T-cell (primary cell): ENCODE measurements at places on chromosomes 4 and X.

DNA sequence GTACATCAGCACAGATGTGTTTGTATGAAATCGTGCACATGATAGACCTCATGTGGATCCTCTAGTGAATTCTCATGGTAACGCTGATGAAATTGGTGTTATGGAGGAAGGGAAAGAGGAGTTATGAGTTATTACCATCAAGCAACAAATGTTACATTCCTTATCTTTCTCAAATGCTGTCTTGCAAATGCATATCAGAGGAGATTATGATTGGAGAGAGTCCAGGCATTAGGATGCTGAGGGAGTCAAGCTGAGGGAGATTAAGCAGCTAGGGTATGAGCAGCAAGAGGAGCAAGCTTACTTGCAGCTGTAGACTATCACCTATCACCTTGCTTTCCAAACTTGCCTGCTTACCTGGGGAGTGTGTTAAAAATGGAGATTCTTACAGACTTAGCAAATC, 36.8 kb upstream of the SFRP2 start:
- DNase-seq: no peak

DNA sequence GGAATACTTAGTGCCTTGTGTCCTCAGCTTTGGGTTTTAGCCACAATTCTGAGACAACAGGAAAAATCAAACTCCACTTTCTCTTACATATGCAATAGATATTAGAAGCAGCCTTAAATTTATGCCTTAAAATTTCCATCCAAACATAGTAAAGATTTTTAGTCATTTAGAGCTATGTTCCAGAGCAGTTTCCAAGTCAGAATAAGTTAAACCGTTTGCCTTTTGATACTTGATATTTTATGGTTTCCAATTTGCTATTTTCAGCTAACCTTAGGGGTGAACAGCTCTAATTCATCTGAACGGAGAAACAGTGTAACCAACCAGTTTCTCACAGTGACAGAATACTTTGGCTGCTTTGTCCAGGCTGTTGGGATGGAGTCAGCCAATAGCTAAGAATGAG, 125.8 kb upstream of the RXFP1 start:
- no peak for DNase-seq

DNA sequence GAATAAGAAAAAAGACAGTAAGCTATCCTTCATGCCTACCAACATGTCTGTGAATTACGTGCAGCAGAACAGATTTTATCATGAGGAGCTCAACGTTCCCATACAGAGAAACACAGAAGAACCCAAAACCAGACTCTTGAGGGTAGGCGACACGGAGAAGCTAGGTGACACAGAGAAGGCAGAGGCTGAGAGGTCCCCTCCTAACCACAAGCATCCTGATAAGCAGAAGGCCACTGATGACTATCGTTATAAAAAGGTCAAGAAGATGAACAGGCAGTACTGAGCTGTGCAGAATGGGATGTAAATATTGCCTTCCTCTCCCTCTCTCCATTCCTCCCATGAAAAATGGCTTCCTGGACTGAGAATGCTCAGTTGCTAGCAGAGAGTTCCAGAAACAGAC, 350.2 kb upstream of the BOD1L1 start:
- no peak for DNase-seq

DNA sequence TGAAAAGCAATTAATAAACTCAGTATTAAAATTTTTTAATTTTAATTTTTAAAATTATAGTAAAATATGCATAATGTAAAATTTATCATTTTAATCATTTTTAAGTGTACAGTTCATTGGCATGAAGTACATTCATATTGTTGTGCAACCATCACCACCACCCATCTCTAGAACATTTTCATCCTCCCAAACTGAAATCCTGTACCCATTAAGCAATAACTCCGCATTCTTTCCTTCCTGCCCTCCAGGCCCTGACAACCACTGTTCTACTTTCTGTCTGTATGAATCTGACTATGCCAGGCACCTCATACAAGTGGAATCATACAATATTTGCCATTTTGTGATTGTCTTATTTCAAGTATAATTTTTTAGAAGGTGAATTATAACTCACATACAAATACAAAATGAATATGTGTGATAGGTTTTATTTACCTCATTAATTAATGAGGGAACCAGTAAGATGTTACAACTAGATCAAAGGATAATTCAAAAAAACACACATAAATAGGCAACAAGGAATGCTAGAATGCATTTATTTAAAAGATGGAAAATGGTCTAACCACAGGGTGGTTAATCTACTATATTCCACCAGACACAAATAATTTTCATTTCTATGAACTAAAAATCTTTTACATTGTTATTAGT, 13.1 kb upstream of the AFF1 start:
- DNase-seq: no peak

DNA sequence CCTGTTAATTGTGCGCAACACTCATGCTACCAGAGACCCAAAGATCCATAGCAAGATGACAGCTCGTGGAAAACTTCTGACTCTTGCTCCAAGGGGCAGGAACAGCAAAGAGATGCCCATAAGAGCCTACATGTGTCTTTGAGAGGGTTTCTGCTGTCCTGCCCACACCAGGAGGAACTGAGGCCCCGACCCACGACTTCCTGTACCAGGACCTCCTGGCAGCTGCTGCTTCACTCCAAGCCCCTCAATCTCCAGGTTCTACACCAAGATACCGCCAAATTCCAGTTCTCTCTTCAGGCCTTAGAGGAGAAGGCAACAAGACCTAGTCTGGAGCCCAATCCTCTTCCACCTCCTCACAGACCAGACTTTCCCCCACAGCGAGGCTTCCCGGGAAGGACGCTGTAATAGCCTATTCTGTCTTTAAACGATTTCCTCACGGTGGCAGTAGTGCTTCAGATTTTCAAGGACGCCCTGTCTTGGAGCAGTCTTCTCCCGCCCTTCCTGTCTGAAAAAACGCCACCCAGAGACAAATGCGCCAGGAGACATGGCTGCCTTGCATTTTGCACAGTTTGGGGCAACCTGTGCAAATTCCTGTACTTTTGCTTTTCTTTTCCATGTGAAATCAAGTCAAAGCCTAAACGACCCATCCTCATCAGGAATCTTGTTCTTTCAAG, 230.2 kb upstream of the STK26 start:
- DNase-seq: no peak

- no peak for DNase-seq
These were observed 2.8 kb upstream of the AWAT1 start for GRCh38 chrX:70231666-70232065.

GRCh38 chrX:109049903-109050302, 313.5 kb upstream of the IRS4 start:
- DNase-seq: no peak

GRCh38 chr4:88457307-88458103, 586 bp downstream of the HERC5 start:
- DNase-seq: peak; percentile 17

GRCh38 chr4:15754323-15754722, 23.8 kb upstream of the CD38 start:
- DNase-seq: peak; percentile 44

DNA sequence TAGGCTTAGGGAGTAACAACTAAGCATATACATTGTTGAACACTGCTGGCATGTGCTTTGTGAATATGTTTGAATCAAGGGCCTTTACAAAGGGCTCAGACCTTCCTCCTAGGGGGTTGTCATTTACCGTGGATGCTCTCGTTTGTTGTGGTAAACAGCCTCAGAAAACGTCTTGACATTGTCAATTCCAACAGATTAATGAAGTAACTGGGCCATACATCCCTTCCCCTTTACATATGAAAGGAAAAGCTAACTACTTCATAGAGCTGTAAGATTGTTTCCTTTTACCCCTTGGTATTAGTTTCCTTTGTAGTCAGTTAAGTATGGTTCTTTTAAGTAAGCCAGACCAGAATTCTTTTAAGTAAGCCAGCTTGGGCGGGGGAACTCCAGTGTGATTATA, 42.9 kb downstream of the FAT4 start:
- no peak for DNase-seq

GRCh38 chrX:153469811-153470410, 465 bp downstream of the HAUS7 start:
- no peak for DNase-seq

- no peak for DNase-seq
These were observed 85.4 kb upstream of the IGFBP7 start for GRCh38 chr4:57195622-57196021.

DNA sequence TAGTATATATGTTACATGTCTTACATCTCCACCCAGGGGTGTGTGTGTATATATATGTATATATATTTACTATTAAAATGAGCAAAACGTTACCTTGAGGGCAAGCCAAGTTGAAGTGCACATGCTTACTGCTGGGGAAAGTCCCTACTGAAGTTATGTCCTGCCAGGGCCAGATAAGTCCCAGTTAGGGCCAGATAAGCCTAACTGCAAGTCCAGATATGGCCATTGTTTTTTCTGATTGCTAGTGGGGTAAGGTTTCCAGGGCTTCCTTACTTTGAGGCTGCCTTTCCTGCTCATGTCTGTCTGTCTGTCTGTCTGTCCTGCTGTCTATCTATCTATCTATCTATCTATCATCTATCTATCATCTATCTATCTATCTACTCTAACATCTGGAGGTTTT, 19.3 kb upstream of the ZNF81 start:
- no peak for DNase-seq

- DNase-seq: no peak
These were observed 88.4 kb downstream of the WDFY3 start for GRCh38 chr4:84878090-84878489.

- DNase-seq: no peak
These were observed 49.6 kb downstream of the MAP7D2 start for GRCh38 chrX:20066968-20067708.

GRCh38 chrX:104270916-104271512, 16.3 kb upstream of the ESX1 start:
- no peak for DNase-seq

DNA sequence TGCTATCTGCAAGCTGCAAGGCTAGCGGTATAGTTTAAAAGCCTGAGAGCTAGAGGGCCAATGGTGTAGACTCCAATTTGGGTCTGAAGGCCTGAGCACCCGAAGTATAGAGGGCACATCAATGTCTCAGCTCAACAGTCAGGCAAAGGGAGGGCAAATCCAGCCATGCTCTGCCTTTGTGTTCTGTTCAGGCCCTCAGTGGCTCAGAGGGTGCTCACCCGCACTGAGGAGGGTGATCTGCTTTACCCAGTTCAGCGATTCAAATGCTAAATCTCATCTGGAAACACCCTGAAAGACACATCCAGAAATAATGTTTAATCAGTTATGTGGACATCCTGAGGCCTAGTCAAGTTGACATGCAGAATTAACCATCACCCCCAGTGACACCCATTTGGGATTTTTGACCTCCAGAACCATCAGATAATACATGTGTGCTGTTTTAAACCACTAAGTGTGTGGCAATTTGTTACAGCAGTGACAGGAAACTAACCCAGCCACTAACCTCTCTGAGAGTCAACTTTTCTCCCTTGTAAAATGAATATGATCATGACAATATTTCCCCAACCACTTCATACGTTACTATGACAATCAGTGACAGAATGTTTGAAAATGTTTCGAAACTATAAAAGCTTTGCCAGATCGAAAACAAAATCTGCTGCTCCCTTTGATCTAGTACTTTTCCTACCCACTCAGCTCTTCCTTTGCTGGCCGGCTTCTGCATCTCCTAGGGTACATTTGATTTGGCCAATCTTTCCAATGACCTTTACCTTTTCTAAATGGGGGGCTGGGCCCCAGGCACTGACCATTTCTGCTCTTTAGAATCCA, 8.4 kb upstream of the TBL1X start:
- DNase-seq: no peak

DNA sequence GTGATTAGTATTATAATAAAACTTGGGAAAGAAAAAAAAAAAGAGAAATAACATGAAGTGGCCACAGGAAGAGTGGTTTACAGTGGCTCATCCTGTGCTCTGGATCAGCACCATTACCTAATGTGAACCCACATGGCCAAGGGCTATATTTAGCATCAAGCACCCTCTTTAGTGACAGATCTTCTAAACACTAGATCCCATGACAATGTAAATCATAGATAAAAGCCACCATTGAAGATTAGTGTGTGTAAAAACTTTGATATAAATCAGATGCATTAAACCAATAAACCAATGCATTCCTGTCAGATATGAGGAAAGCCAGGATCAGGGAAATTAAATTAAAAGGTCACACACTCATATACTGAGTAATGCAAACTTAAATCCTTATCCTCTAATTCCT, 400.6 kb upstream of the MAGEB18 start:
- no peak for DNase-seq

- DNase-seq: no peak
These were observed 33.2 kb downstream of the PCGF3 start for GRCh38 chr4:738781-739280.

GRCh38 chr4:65296246-65296645, 374.0 kb downstream of the EPHA5 start:
- no peak for DNase-seq

DNA sequence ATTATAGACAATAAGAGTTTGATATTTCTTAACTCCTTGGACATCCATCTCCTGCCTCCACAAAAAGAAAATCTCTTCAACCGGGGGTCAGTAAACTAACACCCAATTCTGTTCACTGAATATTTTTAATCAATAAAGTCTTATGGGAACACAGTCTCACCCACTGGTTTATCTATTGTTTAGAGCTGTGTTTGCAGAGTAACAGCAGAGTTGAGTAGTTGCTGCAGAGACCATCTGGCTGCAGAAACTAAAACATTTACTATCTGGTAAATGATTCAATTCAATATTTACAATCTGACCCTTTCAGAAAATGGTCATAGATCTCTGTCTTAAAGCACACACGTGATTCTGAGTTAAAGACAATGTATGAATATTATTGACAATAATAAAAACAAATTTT, 94.0 kb downstream of the TMA16 start:
- no peak for DNase-seq

GRCh38 chrX:147476008-147476407, 435.7 kb upstream of the FMR1 start:
- DNase-seq: no peak

- no peak for DNase-seq
These were observed 2032.8 kb downstream of the PCDH7 start for GRCh38 chr4:32752962-32753361.

DNA sequence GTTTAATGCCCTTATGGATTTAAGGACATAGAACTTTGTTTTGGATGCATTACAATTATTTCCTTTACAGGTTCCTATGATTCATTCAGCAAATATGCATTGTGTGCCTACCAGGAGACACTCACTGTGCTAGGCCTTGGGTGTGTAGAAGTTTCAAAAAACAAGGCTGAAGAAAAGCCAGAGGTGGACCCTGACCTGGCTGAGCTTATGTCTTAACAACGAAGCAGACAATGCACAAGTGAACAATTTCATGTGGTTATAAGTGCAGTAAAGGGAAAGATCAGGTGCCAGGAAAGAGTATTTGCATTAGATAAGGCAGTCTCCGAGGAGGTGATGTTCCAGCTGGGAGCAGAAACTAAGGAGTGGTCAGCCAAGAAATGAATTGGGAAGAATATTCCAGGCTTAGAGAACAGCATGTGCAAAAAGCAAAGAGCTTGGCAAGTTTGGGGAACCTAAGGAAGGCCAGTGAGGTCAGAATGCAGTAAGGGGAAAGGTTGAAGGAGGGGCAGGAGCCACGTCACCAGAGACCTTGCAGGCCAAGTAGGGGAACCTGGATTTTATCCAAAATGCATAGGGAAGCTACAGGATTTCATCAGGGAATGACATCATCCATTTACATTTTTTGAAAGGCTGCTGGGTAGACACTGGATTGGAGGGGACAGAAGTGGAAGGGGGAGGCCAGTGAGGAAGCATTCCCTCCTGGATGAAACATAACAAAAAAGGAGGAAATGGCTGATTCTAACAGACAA, 193.6 kb downstream of the SOWAHB start:
- DNase-seq: no peak
